Sigmoid colon (tissue), 7 donors: ENCODE measurements at places on chromosomes 16 and 17. TPM values are rescaled to one million over a fixed set of nuclear protein-coding genes. Genes with fewer than 3 reads are reported as not detected.

The CTRB2 gene
- 0.42 TPM for polyA plus RNA-seq

The CD300E gene
- polyA plus RNA-seq, result 0.92 TPM

The SLC38A8 gene
- polyA plus RNA-seq, result not detected

The GRB2 gene
- 77.4 TPM for polyA plus RNA-seq

The TOX3 gene
- 17.3 TPM for polyA plus RNA-seq

The CCL7 gene
- polyA plus RNA-seq, result not detected

The NGFR gene
- 6.8 TPM for polyA plus RNA-seq

The CAMTA2 gene
- polyA plus RNA-seq, result 42.0 TPM

The MON1B gene
- 12.0 TPM for polyA plus RNA-seq

The NME1 gene
- polyA plus RNA-seq, result 153 TPM

The SPNS2 gene
- 40.5 TPM for polyA plus RNA-seq

The LITAFD gene
- not detected for polyA plus RNA-seq

The OR4D1 gene
- polyA plus RNA-seq, result 0.07 TPM

The CDH5 gene
- polyA plus RNA-seq, result 0.69 TPM

The RAP1GAP2 gene
- 9.6 TPM for polyA plus RNA-seq

The HELZ gene
- polyA plus RNA-seq, result 6.0 TPM

The G6PC1 gene
- polyA plus RNA-seq, result 0.23 TPM

The ACE gene
- 2.4 TPM for polyA plus RNA-seq

The WNK4 gene
- polyA plus RNA-seq, result 14.4 TPM

The ZNF597 gene
- polyA plus RNA-seq, result 0.99 TPM

The GPR142 gene
- polyA plus RNA-seq, result 0.16 TPM

The DPEP2 gene
- polyA plus RNA-seq, result 1.2 TPM

The GJC1 gene
- polyA plus RNA-seq, result 0.60 TPM

The ADCY7 gene
- polyA plus RNA-seq, result 1.8 TPM

The EVPLL gene
- 0.60 TPM for polyA plus RNA-seq

The CCDC102A gene
- polyA plus RNA-seq, result 1.6 TPM

The NPIPB13 gene
- 6.9 TPM for polyA plus RNA-seq

The COX4I1 gene
- polyA plus RNA-seq, result 1,379 TPM

The KRTAP4-3 gene
- not detected for polyA plus RNA-seq
